Stimulated activated CD8-positive, alpha-beta memory T cell treated with anti-CD3 and anti-CD28 coated beads, Interleukin-4, amount 100 ng/mL, for 4 hours (primary cell): ENCODE measurements at places on chromosomes 2 and 18.
A peak's percentile ranks its signal among the peaks of the same experiment; 100 is the strongest.

DNA sequence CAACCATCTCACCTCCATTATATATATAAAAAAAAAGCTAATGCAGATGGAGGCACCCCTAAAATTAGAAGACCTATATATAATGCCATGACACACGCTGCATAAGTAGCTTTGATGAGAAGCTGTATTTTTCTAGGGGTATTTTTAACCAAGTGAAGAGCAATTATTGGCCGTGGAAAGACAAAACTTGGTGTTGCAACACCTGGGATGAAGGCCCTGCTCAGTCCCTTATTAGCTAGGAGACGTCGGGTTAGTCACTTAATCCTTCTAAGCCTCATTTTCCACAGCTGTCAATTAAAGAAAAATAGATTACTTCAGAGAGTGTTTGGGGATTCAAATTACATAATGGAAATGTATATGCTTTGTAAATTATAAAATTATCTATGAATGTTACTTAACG lies 63.0 kb downstream of the WDR75 start:
- no peak for DNase-seq

DNA sequence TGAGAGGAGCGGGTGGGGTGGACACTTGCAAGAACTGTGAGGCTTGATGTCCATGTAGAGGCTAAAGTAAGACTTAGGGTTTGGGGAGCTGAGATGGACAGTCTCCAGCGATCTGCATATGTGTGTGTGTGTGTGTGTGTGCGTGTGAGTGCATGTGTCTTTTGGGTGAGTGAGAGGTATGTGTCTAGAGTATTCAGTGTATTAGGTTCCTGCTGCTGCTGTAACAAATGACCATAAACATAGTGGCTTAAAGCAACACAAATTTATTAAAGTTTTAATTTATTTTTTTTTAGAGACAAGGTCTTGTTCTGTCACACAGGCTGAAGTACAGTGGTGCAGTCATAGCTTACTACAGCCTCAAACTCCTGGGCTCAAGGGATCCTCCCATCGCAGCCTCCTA lies 155.4 kb upstream of the SPRED2 start:
- DNase-seq = no peak

DNA sequence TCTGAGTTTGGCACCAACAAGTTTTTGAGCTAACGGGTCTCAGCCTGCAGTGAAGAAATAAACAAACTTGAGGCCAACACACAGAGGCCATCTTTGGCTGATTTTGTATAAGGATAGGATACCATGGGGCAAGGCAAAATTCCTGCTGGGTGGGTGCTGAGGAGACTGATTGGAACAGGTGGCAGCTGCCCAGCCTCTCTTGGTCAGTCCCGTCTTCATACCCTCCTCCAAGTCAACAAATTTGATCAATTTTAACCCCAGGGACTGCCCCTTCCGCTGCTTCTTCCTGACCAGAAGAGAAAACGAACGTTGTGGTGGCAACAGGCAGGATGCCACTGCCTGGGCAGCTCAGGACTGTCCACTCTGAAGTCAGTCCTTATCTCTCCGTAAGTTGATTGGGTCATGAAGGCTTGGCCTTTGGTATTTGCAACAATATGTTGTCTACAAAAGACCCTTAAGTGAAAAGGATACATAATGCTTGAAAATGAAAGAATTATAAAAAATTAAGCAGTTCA lies 139.3 kb downstream of the SPP2 start:
- no peak for DNase-seq

DNA sequence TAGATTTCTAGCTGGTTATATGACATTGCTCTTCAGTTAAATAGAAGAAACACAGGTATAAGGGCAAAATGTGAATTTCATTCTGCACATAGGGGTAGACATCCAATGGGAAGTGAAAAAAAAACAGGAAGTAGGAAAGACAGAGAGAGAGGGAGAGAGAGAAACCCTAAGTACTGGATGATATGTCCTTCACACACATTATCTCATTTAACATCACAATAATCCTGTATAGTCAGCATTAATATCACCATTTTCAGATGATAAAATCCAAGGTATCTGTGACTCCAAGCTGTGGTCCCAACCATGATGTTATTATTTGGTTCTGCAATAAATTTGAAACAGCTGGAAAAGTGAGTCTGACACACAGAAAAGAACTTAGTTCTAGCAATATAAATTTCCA lies 759.9 kb downstream of the SATB2 start:
- DNase-seq = no peak

- no peak for DNase-seq
These were observed 294.9 kb upstream of the STON1 start for GRCh38 chr2:48235076-48235475.

GRCh38 chr2:102604769-102605168 lies 14.6 kb upstream of the SLC9A2 start:
- no peak for DNase-seq

DNA sequence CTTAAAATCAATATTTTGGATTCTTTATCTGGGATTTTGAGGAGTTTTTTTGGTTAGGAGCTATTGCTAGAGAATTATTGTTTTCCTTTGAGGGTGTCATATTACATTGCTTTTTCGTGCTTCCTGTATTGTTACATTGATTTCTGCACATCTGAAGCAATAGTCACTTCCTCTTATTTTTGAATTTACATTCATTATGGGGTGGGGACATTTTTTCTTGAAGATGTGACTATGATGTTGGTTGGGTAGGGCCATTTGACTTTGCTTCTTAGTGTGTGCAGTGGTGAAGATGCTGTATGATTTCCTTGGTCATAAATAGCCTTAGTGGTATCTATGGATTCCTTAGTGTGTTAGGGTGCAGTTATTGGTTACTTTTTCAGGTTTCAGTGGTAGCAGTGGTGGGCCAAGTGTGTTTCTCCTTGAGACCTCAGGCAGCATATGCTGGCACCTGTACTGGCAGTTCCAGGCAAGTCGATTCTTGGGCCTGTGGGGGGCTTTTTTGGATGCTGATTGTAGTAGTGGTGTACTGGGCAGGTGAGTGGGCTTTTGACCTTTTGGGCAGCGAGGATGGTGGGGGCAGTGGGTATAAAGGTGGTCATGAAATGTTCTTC lies 61.8 kb downstream of the ARHGAP25 start:
- no peak for DNase-seq

DNA sequence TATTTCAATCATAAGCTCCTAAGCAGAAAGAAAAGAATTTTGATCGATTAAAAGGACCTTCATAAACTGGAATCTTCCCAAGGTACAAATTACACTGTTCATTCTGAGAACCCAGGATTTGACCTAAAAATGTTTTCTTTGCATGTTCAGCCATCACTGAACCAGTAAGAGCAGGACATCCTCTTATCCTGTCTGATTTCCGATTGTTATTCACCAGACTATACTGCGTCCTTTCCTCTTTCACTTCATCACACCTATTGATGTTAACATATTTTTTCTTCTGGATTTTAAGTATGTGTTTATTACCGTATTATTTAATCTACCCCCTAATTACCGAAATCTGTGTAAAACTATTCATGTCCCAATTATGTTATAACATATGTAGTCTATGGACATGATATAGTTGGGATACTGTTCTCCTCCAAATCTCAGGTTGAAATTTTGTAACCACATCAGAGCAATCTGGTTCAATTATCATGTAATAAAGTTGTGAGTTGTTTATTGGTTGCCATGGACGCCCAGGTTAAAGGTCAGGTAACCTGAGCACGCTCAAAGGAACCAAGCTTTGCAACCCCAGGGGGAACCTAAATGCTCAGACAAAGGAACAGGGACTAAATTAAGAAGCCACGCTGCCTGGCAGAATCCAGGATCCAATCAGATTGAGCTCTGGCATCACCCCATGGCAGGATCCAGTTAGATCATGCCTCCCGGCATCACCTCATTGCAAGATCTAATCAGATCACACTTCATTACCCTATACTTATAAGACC lies 11.6 kb upstream of the TBC1D8 start:
- no peak for DNase-seq

- DNase-seq = no peak
These were observed 417.9 kb downstream of the HRH4 start for GRCh38 chr18:24878289-24878688.

- DNase-seq = no peak
These were observed 1101.2 kb downstream of the TSN start for GRCh38 chr2:122856696-122857095.

DNA sequence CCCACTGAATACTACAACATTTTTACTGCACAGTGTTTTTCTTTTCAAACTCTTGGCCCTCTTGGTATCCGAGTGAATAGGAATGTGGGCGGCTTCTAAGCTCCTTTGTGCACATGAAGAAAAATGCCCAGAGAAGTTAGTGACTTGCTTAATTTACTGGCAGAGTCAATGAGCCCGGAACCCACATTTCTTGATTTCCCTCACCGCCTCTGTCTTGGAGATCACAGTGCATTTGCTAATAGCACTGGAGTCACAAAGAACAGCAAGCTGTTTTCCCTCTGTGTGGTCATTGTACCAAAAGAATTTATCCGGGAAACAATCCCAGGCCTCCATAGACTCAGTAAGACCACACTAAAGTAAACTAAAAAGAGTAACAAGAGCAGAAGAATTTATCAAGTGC lies 18.9 kb downstream of the STON1 start:
- DNase-seq = no peak

- DNase-seq = no peak
These were observed 24.5 kb downstream of the MALT1 start for GRCh38 chr18:58695772-58696171.

DNA sequence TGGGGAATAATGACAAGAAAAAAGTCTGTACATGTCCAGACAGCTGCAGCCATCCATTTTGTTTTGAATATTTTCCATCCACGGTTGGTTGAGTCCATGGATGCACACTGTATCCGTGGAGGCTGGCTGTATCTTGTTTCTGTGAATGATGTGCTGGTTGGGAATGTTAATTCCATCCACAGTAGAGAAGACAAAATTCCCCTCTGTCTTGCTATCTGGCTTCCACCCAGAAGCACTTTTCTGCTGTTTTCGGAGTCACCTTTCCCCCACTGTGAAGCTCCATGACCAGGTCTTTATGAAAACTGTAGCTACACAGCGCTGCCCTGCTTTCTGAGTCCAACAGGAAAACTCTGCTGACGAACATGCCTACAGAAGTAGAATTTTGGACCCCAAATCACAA lies 122.3 kb downstream of the HRH4 start:
- no peak for DNase-seq

- no peak for DNase-seq
These were observed 37.2 kb upstream of the SNED1 start for GRCh38 chr2:240960971-240961876.

DNA sequence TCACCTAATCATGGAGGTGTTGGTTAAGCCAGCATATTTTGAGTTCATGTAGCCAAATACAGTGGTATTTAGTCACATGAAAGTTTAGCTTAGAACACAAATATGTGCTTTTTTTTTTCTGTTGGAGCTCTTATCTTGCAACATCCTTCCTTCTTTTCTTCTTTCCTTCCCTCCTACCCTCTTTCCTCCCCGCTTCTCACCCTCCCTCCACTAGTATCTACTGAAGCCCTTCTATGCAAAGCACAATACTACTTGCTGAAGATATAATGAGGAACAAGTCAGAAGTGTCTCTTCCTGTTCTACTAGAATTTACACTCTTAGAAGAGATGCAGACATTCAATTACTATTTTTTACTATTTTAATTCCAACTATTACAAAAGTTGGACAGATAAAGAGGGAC lies 105.0 kb upstream of the ITGA4 start:
- no peak for DNase-seq

DNA sequence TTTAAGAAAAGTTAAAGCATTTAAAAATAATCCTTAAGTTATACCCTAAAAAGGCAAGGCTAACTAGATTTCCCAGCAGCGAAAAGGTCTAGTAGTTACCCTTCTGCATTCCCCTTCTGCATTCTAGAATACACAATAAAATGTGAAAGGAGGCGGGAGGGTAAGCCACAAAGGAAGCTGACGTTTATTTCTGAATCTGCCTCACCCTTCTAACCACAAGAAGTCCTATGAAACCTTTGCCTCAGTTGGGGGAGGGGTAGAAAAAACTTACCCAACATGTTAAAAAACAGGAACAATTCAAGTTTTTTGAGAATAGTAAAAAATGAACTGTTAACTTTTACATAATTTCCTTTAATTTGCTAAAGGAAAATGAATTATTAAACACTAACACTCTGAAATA lies 11.3 kb downstream of the STK17B start:
- peak; percentile 29 for DNase-seq

GRCh38 chr2:58512878-58513277 lies 271.8 kb upstream of the FANCL start:
- DNase-seq = no peak

GRCh38 chr18:75172299-75173124 lies 36.4 kb downstream of the PTGR3 start:
- DNase-seq = no peak

- no peak for DNase-seq
These were observed 98.1 kb downstream of the LRRC30 start for GRCh38 chr18:7329016-7329415.

- DNase-seq = no peak
These were observed 25.9 kb downstream of the GCG start for GRCh38 chr2:162126111-162126519.

GRCh38 chr2:138147796-138148195 lies 183.5 kb downstream of the HNMT start:
- DNase-seq = no peak
